HCT116 (cell line): ENCODE measurements at places on chromosomes 2 and 18. TPM values are rescaled to one million over a fixed set of nuclear protein-coding genes. Genes with fewer than 3 reads are reported as not detected.
A peak's percentile ranks its signal among the peaks of the same experiment; 100 is the strongest.

DNA sequence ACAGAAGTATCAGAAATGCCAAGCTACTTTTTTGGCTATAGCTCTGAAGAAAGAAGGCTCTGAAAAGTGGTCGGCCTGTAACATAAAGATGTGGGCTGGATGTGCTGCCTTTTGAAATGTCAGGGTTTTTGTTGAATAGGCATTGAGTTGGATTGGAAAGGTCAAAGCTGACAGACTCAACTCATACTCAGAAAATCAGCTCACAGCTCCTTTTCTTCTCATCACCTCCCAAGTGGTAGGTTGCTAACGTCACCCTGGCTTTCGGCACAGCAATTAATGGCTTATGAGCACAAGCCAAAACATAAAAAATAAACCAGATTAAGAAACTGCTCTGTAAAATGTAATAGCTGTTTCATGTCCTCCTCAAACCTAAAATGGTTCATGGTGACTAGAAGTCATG lies 68.3 kb downstream of the KCNF1 start:
- no peak for DNase-seq

Gene AGAP1
- total RNA-seq = 43.8 TPM

Gene METTL4
- 15.5 TPM for total RNA-seq

GRCh38 chr2:68605939-68606338 lies 37.4 kb upstream of the PROKR1 start:
- no peak for DNase-seq

Gene LRRC30
- total RNA-seq = not detected

Gene REEP1
- 5.9 TPM for total RNA-seq

Gene ECEL1
- total RNA-seq = not detected

DNA sequence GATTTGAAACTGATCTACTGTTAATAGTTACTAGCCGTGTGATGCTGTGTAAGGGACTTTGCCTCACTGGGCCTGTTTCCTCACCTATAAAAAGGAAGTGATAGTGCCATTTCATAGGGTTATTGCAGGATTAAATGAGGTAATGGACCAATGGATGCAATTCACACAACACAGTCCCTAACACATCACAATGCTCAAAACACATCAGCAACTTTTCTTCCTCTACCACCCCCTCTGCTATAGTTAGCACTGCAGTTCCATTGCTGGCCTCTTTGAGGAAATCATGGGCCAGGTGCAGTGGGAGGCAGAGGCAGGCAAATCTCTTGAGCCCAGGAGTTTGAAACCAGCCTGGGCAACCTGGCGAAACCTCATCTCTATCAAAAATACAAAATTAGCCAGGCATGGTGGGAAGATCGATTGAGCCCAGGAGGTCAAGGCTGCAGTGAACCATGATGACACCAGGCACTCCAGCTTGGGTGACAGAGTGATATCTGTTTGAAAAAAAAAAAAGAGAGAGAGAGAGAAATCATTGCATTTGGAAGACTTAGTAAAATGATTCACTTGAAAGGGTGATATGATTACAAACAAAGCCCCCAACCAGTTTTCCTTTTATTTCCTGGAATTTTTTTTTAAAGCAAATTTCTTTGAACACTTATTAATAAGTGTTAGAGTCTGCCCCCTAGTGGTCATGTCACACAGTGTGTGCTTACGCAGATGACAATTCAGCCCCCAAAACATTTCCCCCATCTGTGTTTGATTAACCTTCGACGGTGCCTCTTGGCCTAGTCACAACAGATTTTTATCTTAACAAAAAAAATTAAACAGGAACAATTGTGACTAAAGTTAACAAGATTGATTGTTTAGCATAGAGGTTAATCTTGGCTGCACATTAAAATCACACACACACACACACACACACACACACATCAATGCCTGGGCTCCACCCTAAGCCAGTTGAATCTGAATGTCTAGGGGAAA lies 88.6 kb upstream of the BCL11A start:
- peak; percentile 45 for DNase-seq

Gene CYP27A1
- total RNA-seq = 1.6 TPM

Gene FZD7
- 14.6 TPM for total RNA-seq

GRCh38 chr2:197140045-197140444 lies 170.5 kb downstream of the ANKRD44 start:
- no peak for DNase-seq

Gene ANKRD62
- 0.34 TPM for total RNA-seq

Gene NTSR2
- not detected for total RNA-seq

Gene MDH1B
- 3.7 TPM for total RNA-seq

DNA sequence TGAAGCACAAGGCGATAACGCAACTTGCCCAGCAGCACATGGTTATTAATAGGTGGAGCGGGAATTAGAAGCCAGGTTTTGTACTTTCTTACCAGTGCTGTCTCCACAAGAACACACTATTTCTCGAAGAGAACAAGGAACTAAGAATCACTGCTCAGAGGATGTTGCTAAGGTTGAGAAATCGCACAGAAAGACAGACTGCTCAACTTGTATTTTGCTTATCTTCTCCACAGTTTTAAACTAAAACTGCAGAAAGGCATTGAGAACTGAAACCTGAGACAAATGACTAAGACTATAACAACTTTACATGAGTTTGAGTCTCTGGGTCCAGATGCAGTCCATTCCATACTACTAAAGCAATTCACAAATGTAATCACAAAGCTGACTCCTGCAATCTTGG lies 6.2 kb downstream of the PRKD3 start:
- DNase-seq = no peak

GRCh38 chr2:146853741-146854444 lies 990.9 kb upstream of the ACVR2A start:
- no peak for DNase-seq

DNA sequence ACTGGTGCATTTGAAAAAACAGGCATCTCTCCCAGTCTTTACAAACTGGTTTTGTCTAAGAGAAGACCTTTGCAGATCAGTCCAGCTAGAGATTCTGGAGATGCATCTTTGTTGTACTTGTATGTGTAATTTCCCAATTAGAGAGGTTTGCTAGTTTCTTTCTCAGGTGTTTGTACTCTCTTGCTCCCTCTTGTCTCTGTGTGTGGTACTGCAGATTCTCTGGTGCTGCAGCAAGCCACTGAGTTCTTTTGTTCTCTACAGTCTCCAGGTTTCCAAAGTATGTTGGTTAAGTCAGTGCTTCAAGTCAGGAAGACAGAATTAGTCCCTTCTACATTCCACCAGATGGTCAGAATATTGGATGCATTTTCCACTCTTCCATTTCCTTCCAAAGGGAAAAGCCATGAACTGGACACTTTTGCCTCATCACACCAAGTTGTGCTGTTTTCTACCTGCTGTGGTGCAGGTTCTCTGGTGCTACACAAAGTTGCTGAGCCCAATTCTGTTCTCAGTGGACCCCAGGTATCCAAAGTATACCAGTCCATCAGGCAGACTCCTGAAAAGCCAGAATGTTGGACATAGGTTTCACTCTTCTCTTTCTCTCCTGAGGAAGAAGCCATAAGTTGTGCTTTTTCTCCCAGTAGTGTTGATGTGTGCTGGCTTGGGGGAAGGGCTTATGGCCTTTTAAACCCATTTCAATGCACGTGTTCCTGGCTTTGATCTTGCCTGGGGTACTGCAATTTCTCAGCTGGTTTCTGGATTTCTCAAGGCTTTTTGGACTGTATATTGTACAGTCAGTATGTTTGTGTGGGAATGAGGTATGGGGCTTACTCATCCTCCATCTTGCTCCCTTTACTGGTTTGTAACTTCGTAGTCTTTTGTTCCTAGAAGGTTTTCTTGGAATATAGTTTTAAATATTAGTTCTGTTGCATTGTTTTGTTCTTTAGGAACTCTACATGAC lies 29.8 kb downstream of the EPC2 start:
- DNase-seq = peak; percentile 28

Gene CYP27C1
- total RNA-seq = not detected

DNA sequence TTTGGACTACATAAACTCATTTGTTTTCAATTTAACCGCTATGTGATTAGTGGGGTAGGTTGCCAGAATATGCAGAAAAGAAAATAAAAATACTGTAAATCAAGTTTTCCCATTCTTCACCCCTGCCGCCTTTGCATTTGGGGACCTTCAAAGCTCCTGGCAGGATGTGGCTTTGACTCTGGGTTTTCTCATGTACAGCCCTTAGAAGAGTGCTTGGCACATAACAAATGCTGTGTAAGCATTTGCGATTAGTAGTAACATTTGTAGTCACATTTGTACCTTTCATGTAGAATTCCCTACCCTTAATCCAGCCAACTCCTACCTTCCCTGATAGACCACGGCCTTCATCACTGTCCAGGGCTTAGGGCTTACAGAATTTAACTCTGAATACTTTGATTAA lies 262.6 kb downstream of the MREG start:
- no peak for DNase-seq

Gene ABCG8
- total RNA-seq = 0.05 TPM

DNA sequence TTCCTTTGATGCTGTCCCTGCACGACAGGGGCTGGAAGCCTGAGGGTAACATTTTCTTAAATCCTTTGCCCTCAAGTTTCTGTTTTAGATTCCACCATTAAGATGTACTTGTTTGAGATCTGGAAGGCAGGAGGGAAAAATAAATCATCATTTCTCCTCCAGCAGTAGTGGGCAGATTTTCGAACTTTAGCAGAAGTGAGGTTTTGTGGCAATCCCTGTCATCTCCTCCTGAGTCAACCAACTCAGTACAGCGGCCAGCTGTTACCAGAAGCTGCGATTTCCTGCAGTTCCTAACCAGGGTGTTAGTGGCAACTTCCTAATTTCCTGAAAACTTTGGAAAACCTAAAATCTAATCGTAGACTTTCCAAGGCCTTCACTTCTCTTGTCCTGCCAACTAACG lies 517.2 kb upstream of the ACVR2A start:
- no peak for DNase-seq

Gene TFCP2L1
- total RNA-seq = 8.4 TPM

- no peak for DNase-seq
These were observed 155.6 kb downstream of the CYP26B1 start for GRCh38 chr2:71992036-71992435.

Gene AP1S3
- 185 TPM for total RNA-seq

GRCh38 chr2:174247474-174248186 lies 702 bp downstream of the OLA1 start:
- DNase-seq = no peak

GRCh38 chr2:10271509-10271908 lies 31.2 kb upstream of the HPCAL1 start:
- DNase-seq = no peak

Gene SCN7A
- total RNA-seq = 0.07 TPM

- DNase-seq = no peak
These were observed 97.0 kb downstream of the NEB start for GRCh38 chr2:151637271-151637781.

Gene GPR148
- not detected for total RNA-seq

Gene BMP10
- total RNA-seq = not detected

- DNase-seq = no peak
These were observed 613.3 kb downstream of the TSN start for GRCh38 chr2:122368576-122369243.

- no peak for DNase-seq
These were observed 51.8 kb downstream of the PMS1 start for GRCh38 chr2:189835855-189836558.

GRCh38 chr2:235024931-235025773 lies 73.3 kb downstream of the SH3BP4 start:
- no peak for DNase-seq

- DNase-seq = no peak
These were observed 380.3 kb downstream of the NRXN1 start for GRCh38 chr2:50651676-50652075.

DNA sequence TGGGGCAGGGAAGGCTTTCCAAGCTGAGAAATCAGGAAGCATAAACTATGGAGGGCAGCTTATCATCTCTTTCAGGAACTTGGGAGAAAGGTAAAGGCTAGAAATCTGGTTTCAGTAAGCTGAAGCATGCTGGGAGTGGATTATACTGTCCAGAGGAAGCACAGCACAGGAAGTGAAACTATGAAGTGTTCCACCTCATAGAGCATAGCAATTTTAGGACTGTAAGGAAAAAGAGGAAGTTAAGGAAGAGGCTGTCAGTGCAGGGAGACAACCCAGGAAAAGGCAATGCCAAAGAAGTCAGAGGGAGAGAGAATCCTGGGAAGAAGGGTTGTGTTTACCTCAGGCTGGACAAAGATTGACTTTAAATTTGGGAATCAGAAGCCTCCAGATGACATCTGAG lies 51.9 kb downstream of the EFEMP1 start:
- no peak for DNase-seq

Gene DYNAP
- total RNA-seq = not detected

DNA sequence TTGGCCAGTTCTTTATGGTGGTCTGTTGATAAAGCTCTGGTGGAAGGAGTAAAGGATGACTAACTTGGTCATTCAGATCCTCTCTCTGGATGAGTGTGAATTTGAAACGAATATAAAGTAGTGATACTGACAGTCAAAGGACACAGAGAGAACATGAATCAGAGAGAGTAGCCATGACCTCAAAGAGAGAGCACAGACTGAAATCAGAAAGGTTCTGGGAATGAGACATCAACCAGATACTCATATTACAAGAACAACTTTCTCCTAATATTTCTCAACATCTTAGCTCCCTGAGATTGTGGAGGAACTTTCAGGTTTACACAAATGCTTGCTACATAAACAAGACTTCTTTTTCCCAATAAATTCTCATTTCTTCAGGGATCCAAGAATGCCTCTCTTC lies 849.1 kb upstream of the CHAC2 start:
- DNase-seq = no peak

Gene MSTN
- total RNA-seq = 0.12 TPM

Gene ARHGEF4
- 26.6 TPM for total RNA-seq

Gene TBR1
- total RNA-seq = 0.17 TPM

DNA sequence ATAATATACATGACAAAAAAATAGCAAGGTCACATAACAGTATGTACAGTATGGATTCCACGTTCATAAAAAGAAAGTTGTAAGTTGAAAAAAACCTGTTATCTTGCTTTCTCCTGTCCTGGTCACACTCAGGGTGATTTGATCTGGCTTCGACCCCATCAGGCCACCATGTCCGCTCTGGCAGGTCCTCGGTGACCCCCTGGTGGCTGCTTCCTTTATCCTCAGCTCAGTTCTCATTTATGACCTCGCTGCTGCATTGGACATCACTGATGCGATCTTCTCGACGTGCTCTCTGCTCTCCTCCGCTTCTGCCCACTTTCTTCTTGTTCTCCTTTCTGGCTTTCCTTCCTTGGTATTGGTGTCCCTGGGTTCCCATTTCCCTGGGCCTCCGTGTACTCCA lies 29.7 kb downstream of the DGKD start:
- no peak for DNase-seq

DNA sequence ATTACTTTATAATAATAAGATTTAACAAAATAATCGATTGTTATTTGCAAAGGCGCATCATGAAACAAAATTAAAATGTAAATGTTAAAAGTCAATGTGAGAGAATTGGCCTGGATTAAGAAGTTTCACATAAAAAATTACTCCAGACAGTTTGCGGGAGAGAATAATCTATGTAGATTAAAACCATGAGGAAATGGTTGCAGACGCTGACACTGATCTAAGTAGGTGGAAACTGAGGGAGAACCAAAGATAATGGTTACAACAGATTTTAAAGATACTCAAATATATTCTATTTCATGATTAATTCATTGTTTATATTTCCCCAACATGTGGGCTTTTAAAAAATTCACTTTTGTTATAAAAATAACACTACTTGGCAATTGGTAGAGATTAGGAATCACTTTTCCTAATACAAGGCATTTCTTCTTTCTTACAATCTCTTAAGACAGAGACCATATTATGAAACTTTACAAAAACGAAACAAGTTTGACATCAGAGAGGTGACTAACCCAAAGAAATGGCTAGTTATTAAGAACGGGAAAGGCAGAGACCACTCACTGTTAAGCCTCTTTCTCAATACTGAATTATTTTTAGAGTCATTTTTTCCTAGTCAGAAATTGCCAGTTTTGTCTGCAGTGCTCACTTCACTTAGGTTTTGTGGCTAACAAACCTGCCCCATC lies 1.6 kb downstream of the KANSL1L start:
- DNase-seq = no peak

- no peak for DNase-seq
These were observed 71.8 kb downstream of the RAPH1 start for GRCh38 chr2:203463266-203463678.

- DNase-seq = no peak
These were observed 42.2 kb downstream of the KANSL1L start for GRCh38 chr2:210128961-210129360.
